Nephron progenitor cell (in vitro differentiated cells): ENCODE measurements at places on chromosomes 3 and 15.

DNA sequence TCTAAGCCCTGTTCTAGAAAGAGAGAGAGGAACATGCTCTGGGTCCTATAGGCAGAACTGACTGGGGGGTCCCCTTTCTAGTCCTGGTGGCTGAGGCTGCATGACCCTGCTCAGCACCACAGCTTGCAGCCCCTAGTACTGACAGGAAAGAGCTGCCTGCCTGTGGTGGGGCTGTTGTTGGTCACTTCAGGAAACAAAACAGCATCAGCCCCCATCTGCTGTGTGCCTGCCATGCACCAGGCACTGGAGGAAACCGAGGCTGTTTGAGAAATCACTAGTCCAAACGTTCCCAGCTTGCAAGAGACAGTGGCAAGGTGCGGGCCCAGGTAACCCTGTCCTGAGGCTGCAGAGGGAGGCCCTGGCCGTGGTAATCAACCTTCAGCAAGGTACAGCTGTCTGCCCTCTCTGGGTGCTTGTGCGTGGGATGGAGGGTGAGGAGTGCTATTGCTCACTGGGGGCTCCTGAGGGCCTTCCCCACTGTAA lies 90.6 kb downstream of the IQSEC1 start:
- no peak for DNase-seq

DNA sequence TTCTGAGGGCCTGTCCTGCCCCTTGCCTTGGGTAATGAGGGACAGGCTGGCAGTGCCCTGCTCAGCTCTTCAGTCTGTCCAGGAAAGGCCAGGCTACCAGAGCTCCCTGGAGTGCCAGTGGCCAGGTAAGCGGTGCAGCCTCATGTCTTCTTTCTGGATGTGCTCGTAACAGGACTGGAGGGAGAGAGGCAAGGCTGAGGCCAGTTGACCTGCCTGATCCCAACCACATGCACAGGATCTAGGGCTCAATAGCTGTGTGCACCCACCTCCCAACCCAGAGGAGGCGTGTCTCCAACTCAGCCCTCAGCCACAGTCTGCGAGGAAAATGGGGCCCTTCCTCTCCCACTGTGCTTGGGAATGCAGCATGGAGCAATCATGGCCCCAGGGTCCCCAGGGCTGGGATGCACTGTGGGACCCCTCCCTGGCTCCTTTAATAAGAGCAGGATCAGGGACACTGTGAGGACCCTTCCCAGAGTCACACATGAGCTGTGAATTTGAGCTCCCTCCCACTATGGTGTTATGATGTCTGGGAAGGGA lies 22.5 kb downstream of the ALS2CL start:
- DNase-seq, result peak; percentile 3

DNA sequence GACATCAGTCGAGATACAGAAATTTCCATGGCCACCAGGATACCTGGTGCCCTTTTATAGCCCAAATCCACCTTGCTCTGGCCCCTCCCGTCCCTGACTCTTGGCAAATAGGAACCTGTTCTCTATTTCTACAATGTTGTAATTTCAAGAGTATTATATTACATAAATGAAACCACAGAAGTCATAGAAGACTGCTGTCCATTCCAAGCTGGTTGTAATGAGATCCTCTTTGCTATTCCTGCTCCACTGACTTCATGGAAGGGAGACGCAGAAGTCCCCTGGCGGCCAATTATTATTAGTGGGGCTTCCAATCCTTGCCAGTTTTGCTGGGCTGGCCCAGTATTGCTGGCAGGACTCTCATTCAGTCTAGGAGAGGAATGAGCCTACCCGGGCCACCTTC lies 26.6 kb downstream of the DCP1A start:
- DNase-seq, result no peak

DNA sequence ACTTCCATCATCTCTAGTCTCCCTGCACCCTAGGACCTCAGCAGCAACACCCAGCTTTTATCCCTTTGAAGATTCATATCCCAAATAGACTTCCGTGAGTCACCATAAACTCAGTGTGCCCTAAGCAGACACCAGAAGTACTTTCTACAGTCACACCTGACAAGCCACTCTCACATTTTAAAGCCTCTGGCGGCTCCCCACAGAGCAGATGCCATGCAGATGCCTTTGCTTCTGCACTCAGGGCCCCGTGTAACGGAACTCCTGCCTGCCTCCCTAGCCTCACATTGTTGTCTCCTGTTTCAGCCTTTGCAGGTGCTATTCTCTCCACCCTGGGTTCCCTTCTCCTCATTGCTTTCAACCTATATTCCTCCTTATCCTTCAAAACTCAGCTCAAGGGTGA lies 155.5 kb upstream of the SLC24A5 start:
- DNase-seq, result no peak

- no peak for DNase-seq
These were observed 1.0 kb upstream of the KLF15 start for GRCh38 chr3:126358038-126358815.

DNA sequence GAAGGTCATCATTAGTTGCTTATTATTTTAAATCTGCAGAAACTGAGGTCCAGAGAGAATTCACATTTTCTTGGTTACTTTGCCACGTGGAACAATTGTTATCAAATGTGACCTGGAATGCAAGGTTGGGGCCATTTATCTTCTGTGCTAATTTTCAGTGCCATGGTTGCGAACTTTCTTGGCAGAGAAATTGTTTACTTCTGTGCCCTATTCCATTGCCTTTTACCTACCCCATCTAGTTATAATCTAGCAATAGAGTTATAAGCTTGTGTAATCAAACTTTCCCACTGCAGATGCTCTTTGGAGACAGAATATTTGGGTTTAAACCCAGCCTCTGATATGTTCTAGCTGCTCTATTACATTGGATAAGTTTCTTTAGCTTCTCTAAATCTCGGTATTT lies 242.9 kb downstream of the LPP start:
- DNase-seq, result no peak
